ENCODE measurements at places on chromosomes 4 and X.

- DNase-seq: no peak
These were observed 13.2 kb downstream of the GALNT7 start for GRCh38 chr4:173181848-173182247.

GRCh38 chr4:124846306-124846705 is 133.8 kb upstream of the ANKRD50 start:
- no peak for DNase-seq

DNA sequence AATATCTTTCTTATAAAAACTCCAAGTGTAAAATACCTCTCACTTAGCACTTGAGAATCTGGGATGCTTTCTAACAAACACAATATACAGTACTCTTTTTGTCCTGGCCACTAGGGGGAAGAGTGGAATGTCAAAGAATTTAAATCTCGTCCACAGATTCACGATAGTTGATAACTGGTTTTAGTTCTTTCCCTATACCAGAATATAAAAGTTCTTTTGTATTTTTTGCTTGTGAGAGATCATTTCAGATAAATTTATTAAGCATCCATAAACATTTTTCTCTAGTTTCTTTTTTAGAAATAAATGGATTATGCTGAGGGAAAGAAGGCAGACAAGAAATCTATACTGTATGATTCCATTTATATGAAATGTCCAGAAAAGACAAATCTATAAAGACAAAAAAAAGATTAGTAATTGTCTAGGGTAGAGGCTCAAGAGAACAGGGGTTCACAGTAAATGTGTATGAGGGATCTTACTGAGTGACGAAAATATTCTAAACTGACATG is 50.4 kb downstream of the MGARP start:
- DNase-seq: peak; percentile 34

- DNase-seq: no peak
These were observed 6.3 kb upstream of the ACE2 start for GRCh38 chrX:15607067-15607466.

- DNase-seq: no peak
These were observed 58.2 kb upstream of the RBM47 start for GRCh38 chr4:40687676-40688389.

DNA sequence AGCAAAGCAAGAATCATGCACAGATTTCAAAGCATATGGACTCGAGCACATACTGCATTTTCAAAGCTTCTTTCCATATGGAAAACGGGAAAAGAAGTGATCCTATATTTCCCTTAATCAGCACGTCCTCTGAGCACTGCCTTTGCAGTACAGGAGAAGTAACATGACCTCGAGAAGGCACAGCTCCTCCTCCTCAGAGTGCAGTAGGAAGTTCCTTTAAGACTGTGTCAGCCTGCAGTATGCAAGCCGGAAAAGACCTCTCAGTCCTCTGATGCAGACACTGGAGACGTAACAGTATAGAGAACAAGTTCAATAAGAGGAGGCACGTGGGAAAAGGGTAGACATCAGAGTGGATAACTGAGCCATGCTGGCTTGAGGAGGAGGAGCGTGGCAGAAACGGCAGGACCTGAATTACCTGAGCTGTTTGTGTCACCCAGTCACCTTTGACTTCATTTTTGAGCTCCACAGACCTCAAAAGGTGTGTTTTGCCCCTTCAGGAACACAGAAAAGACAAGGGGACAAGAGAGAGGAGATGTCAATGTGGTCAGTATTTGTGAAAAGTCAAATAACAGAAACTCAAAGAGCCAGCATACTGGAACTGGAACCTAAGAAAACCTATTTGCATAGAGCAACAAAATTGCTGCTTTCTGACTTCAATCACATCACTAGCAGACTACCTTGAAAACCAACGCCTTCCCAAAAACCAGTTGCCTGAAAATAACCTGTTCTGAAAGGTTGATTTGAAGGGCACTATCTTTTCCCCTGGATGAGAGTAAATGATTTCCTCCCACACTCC is 20.8 kb downstream of the IRF2 start:
- peak; percentile 70 for DNase-seq

GRCh38 chr4:100823066-100823992 is 305.5 kb upstream of the EMCN start:
- no peak for DNase-seq

DNA sequence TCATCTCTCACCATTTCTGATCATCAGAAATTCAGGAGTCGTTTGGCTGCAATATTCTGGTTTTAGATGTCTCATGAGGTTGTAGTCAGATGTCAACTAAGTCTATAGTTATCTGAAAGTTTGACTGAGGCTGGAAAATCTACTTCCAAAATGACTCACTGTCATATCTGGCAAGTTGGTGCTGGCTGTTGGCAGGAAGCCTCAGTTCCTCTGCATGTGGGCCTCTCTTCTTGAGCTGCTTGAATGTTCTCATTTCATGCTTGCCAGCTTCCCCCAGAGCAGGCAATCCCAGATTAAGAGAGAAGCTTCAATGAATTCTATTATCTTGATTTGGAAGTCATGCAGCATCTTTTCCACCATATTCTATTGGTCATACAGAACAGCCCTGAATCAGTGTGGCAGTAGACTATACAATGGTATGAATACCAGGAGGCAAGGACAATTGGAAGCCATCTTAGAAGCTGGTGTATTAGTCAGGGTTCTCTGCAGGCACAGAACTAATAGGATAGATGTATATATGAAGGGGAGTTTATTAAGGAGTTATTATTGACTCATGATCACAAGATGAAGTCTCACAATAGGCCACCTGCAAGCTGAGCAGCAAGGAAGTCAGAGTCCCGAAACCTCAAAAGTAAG is 46.8 kb upstream of the ELF2 start:
- DNase-seq: no peak

GRCh38 chr4:85571008-85571407 is 96.1 kb downstream of the ARHGAP24 start:
- DNase-seq: no peak

DNA sequence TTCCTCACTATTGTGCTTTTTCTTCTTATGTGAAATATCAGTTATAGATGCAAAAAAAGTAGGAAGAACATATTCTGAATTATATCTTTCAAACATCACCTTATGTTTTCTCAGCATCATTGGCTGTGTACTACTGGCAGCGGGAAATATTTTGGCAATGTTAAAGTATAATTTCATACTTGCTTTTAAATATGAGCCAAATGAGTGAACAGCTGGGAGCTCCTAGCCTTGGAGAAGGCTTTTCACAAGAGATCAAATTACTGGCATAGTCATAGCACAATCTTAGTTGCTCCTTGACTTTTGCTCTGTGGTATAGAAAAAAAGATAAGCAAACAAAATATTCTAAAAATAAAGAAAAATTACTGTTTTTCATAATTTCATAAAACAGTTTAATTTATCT is 1575.8 kb upstream of the PABPC4L start:
- DNase-seq: no peak

DNA sequence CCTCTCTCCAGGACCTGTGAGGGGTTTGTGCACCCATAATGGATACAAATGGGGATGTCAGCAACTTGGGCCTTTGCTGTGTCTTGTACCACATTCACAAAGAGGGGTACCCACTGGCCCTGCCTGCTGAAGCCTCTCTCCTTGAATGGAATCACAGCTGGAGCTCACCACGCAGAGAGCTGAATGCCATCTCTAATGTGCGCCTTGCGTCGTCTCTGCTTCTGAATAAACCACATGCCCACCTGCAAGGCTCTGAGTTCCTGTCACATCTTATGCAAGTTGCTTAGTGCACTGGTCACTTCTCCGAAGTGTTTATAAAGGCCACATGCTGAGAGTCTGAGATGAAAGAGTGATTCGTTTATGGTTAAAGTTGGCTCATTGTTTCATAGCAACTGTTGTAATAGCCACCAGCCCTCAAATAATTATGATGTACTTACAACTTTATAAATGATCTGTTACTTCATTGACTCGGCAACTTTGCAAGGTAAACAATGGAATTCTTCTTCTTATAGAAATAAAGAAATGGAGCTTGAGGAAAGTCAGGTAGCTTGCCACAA is 6.2 kb upstream of the PUDP start:
- DNase-seq: no peak

DNA sequence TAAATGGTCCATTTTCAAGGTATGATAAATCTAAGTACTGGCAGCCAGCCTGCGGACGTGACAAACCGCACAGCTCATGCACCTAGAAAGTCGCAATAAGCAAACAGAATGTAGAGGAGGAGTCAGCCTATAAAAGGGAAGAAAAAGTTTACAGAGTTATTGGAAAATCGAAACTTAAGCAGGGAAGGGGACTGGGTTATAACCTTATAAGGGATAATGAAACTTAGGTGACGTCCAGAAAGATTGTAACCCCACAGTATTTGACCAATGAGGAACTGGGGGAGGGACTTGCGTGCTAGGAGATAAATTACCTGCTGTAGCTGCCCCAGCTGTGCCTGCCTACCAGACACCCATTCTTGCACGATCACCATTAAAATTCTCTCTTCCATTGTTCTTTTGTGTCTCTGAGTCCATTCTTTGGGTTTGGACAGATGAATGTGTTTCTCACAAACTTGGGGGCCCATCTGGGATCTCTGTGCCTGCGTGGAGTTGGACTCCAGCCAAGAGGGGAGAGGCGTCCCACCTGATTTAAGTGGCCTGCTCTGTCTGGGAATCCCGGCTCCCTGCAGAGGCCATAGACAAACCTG is 61.0 kb downstream of the ZCCHC12 start:
- no peak for DNase-seq

DNA sequence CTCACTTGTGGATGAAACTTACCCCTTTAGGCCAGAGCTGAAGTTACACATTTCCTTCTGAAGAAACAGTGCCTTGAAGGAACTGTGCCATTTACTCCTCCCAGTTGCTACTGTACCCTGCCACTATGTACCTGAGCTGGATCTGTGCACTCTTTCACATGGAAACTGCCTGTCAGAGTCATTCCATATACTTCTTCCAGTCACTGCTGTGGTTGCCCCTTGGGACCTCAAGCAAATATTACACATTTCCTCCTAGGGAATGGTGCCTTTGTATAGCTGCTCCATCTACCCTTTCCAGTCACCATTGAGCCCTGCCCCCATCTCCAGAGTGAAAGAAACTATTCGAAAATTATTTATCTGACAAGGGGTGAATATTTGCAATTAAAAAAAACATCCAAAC is 1328.3 kb downstream of the TECRL start:
- DNase-seq: no peak

- no peak for DNase-seq
These were observed 146.8 kb downstream of the KLHL4 start for GRCh38 chrX:87664381-87664780.

- no peak for DNase-seq
These were observed 298.1 kb upstream of the TRAM1L1 start for GRCh38 chr4:117383468-117383867.

DNA sequence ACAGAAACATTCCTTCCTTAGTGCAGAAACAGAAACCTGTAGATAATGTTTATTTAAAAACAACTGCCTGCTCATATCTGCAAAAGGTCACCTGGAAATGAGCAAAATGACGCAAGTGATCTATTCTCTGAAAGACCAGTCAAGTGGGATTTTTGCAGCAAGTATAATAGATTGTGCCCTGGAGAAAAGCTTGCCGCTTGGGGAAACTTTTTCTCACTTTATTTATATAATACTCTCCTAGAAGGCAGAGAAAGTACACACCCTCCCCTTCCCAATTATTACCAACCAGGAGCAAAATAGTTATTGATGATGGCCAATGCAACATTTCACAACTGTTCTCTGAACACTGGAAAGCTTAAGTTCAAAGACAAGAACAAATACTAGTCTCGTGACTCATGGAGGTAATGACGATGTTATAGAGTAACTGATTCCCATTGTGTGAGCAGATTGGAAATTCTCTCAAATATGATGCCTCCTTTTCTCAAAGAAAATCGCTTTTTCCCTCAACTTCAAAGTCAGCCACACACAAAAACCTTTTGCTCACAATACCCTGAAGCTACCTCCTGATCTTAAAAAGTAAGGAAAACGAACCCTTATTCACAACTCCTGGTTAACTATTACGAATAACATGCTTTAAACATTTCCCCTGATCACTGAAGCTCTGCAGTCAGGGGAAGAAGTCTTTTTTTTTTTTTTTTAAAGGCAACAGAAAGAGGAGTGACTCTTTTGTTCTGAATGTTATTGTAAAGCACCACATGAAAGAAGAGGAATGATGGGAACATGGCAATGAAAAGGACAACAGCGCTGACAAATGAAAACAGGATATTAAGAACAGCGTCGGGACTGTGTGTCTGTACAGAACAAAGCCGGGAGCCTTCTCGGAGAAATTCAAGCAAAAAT is 41.0 kb downstream of the MID1 start:
- no peak for DNase-seq

DNA sequence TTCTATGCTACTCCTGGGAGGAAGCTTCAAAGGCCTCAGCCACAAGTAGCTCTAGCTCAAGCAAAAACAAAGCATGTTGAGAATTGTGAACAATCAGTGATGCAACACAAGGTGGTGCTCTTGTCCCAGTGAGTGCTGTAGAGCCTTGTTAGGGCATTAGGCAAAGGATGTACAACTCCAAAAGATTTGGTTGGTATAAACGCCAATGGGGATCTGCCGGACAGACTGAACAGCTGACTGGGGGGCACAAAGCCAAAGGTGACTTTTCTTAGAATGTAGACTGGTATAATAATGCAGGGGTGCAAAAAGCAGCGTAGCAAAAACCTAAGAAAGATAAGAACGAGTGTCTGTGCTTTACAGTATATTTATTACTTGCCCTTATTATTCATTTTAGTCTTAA is 62.6 kb upstream of the ALB start:
- no peak for DNase-seq

Data from GF-D8 (cell line).